ENCODE measurements at places on chromosomes 16 and 17.

- no peak for DNase-seq
These were observed 35.1 kb upstream of the IL34 start for GRCh38 chr16:70611224-70611598.

GRCh38 chr17:42548070-42548837, 4.5 kb upstream of the HSD17B1 start:
- DNase-seq: peak; percentile 81

DNA sequence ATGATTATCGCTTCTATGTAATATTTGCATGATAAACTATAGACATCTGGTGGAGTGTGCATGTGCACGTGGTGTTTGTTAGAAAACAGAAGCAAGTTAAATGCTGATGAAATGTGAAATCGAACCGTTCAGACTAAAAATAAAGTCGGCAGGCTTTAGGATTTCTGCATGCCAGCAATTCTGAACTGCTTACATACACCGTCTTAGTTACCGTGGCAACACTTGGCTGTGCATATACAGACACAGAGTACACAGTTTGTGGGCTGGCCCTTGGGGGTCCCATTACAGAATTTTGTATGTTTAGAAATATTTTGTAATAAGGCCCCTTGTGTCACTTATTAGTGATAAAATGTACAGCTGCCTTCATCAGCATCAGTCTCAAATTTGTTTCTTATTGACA, 605.5 kb downstream of the RBFOX1 start:
- no peak for DNase-seq

- DNase-seq: no peak
These were observed 20.6 kb downstream of the SP2 start for GRCh38 chr17:47916489-47917208.

DNA sequence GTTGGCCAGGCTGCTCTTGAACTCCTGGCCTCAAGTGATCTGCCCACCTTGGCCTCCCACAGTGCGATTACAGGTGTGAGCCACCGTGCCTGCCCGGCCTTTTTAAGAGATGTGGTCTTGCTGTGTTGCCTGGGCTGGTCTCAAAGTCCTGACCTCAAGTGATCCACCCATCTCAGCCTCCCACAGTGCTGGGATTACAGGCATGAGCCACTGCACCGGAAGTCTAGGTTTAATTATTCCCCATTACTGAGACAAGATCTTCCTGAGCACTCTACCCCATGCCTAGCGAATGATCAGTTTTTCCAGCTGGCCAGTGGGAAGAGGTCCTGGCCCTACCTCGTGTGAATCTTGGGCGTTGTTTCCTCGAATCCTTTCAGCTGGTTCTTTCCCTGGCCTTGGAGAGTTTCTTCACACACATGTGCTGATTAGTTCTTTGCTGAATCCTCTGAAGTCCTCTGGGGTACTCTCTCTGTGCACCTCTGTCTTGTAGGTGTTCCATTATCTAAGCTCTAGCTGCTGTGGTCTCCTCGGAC, 18.9 kb downstream of the C16orf54 start:
- DNase-seq: no peak

- no peak for DNase-seq
These were observed 157.9 kb downstream of the WWOX start for GRCh38 chr16:78257376-78257728.

DNA sequence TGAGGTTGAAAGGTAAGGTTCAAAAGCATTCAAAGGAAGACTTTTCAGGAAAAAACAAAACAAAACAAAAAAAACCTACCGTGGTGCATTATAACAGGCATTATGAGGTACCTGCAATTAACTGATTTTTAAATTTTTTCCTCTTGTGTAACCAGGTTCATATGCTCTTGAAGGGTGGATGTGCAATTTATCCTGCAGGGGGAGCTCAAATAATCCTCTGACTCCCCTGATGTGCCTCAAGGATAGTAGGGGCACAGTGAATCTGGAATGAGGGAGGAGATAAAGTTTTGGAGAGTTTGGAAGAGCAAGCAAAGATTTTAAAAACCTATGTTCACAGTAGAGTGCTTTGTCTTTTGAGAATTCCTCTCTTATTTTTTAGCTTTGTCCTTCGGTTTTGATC, 1349.4 kb downstream of the CDH8 start:
- no peak for DNase-seq

DNA sequence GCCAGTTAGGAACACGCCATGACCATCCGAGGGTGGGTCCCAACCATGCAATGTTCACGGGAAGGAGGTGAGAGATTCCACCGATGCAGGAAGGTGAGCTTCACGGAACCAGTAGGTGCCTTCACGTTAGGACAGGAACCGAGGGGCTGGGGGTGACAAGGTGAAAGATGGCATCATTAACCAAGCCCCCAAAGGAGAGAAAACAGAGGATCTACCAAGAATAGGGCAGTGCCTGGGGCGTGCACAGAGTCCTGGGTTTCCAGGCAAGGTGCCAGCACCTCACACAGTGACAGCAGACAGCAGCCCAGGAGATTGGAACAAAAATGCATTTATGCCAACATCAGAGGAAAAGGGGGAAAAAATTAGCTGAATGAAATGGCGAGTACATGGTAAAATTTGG, 137.9 kb downstream of the GSG1L start:
- no peak for DNase-seq

GRCh38 chr17:78517421-78517820, 59.8 kb downstream of the DNAH17 start:
- no peak for DNase-seq

- no peak for DNase-seq
These were observed 59.3 kb downstream of the PECAM1 start for GRCh38 chr17:64331366-64331765.

DNA sequence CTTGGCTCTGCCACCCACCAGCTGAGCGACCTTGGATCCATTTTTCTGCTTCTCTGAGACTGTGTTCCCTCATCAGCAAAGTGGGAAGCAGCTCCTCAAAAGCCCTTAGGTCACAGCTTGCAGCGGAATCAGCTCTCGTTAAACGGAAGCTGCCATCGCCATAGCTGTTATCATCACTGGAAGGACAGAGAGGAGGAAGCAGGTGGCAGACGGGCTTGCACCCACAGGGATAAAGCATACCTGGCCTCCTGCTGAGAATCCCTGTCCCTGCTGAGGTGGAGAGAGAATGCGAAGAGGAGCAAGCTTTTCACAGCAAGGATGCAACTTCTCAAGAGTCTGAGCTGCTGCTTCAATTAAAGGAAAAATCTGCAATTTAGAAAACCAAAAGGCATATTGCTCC, 106.6 kb downstream of the CLEC16A start:
- DNase-seq: no peak

GRCh38 chr17:39903158-39903884, 15.1 kb downstream of the GSDMB start:
- DNase-seq: no peak

GRCh38 chr16:7321661-7322060, 11.0 kb upstream of the RBFOX1 start:
- no peak for DNase-seq

DNA sequence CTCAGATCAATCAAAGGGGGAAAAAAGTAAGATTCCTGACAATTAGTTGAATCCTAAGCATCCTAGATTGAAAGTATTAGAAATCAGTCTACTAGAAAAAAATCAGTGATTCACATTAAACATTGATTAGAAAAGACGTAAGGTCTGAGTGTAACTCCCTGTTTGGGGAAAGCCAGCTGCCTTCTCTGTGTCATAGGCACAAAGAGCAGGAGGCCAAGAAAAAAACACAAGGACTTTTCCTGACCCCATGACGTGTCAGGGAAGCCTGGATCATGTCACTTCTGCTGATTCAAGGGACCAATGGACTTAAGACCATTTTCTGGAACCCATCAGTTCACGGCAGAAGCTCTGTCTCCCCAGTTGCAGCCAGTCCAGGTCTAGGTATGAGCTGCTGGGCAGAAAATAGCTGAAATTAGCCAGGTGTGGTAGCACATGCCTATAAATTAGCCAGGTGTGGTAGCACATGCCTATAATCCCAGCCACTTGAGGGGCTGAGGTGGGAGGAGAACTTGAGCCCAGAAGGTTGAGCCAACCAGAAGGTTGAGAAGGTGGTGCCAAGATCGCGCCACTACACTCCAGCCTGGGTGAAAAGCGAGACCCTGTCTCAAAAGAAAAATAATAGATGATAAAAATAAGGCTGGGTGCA, 35.9 kb downstream of the RANBP10 start:
- DNase-seq: no peak

DNA sequence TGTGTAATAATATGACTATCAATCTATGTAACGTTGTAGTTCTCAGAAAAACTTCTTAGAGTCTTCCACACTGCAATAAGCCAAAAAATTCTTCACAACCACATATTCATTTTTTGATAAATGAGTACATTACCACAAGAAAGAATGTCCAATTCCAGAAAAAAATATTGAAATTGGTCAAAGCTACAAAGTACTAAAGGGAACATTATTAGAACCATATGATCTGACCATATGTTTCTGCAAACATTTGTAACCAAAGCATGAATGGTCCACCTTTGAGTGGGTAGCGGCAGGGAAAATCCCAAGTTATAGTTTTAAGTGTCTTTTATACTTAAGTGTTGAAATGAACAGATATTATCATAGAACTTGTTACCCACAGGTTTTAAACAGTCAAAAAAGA, 71.7 kb upstream of the NACA2 start:
- no peak for DNase-seq

DNA sequence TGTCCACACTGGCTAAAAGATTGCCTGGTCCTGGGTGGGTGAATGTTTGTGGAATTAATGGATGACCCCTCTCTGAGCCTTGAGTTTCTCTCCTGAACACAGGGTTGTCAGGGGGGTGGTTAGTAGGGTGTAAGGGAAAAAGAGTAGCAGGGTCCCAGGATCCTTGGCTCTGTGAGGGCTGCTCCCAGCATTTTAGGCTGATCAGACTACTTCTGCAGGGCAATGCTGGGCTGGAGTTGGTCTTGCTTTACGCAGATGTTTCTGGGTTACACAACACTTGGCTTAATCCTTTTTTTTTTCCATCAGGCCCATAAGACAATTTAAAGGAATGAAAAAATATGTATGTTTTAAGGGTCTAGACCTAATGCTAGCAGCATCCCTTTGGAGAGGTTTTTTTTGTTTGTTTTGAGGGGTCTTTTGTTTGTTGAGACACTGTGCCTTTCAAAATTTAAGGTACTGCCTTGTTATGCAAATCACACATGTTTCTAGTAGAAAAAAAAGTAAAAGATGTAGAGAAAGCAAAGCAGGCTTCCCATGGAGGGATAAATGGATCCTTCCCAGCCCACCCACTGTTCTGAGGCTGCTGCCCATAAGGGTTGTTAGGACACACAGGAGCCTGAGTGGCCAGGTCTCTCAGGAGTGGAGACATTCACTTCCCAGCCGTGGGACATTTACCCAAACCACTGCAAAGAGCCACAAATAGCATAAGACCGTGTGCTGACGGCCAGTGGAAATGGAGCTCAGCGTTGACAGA, 225.6 kb upstream of the HSBP1 start:
- DNase-seq: no peak

DNA sequence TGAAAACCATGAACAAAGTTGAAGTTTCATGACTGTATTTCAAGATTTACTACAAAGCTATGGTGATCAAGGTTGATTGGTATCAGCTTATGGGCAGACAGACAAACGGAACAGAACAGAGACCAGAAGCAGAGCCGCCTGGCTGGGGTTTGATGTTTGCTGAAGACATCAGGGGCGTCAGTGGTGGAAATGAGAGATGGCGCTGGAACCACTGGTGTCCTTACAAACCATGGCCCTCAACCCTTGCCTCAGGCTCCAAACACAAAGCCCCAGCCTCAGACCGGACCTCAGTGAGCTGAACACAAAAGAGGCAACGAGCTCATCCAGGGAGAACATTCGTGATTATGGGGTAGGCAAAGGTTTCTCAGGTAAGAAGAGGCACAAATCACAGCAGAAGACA, 113.0 kb upstream of the METRNL start:
- no peak for DNase-seq
